ENCODE measurements at places on chromosomes 3 and 15.

- DNase-seq = no peak
These were observed 134.4 kb upstream of the ROBO1 start for GRCh38 chr3:79902151-79902550.

GRCh38 chr3:170038434-170039110 is 777 bp downstream of the GPR160 start:
- DNase-seq = no peak

DNA sequence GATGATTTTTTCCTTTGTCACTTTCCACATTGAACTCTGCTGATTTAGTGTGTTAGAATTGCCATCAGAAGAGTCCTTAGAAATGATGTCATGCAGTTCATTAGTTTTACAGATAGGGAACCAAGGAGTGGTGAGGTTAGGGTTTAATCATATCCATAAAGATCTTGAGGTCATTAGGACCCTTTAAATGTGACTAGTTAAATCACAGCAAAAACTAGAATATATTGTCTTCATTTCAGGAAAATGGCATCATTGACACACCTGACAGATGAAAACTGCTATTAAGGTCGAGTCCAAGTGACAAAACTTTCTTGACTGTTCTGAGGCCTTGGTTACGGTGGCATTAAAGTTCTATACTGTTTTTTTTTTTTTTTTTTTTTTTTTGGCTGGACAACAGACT is 50.5 kb downstream of the MBNL1 start:
- DNase-seq = no peak

DNA sequence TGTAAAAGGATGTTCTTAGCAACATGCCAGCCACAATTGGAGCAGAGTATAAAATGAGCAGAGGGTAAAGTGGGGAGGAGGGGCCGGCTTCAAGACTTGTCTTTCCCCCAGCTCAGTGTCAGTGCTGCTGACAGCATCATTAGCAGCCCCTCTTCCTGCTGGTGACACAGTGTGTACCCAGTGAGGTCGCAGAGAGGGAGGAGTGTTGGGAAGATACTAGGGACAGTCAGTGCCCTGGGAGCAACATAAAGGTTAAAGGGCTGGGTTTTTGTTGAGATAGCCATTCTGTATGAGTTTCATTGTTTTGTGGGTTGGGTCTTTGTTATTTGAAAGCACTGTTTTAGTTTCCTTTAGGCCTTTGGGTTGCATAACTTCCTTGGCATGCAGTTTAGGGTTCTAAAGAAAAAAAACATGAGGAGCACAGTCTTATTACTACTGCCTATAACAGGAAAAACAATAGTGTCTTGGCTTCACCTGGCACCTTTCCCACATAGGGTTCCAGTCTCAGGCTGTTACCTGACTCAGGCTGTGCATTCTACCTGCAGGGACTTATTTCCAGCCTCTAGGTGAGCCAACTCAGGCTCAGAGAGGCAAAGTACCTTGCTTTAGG is 94.1 kb upstream of the SKOR1 start:
- no peak for DNase-seq

DNA sequence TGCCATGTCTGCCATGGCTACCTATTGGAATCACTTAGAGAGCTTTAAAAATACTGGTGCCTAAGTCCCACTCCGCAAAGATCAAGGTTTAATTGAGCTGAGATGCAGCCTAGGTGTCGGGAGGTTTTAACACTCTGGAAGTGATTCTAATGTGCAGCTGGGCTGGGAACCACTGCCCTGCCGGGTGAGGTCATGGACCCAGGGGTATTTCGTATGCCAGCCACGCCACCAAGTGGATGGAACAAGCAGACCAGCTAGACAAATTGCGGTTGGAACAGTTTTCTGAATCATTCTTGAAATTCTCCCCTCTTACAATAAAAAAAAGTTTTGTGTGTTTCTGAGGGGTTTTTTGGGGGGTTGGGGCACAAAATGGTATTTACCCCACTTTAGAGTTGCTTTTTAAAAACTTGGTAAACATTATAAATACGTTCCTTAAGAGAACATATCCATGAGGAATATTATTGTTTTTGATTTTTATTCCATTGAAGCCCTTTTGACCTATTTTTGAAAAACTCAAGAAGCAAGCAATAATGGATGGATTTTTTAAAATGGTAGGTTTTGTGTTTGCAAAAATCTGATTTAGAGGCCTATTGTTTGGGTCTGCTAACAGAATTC is 66.2 kb upstream of the CSTA start:
- DNase-seq = peak; percentile 22

DNA sequence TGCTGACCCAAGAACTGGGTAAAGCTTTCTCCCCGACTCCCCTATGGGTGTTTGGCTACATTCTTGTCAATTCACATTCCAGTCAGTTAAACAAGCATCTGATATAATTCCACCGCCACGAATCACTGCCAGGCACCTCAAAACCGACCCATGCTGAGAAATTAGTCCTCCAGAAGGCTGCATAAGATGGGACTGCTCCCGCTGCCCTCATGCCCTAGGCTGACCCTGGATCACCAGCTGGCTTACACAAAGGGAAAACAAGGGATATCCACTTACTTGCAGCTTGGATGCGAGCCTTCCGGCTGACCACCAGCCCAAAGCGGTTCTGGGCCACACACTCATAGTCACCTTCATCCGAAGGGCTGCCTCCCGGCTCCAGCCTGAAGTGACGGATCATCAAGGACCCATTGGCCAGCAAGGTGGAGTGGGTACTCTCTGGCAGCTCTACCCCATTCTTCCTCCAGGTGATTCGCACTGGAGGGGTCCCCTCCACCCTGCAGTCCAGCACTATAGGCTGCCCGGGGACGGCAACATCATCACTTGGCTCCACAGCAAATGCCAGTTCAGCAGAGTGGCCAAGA is 2.9 kb downstream of the IGDCC3 start:
- DNase-seq = no peak

GRCh38 chr15:41487802-41488201 is 5.9 kb upstream of the ITPKA start:
- no peak for DNase-seq

DNA sequence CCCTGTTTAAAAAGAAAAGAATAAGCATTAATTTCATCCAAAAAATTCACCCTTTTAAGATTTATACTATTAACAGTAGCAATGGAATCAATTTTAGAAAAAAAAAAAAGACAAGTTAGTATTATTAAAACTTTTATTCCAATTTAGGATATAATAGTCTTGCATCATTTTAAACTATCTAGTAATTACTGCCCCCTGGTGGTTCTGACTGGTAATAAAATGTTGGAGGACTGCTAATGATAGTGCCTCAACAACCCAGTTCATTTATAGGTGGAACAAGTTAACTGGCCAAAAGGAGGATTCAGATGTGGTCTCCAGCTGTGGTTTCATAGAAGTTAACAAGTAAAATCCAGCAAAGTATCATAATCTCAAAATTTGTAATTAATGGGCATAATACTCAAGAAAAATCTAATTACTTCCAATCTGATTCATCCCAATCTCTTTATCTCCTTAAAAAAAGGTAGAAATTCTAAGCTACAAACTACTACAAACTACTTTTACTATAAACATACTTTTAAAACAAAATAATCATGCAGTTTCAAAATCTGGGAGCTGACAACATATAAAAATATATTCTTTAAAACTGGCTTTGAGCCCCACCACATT is 30.7 kb upstream of the WDR49 start:
- peak; percentile 18 for DNase-seq

- DNase-seq = no peak
These were observed 15.2 kb downstream of the MCM2 start for GRCh38 chr3:127613406-127613805.

DNA sequence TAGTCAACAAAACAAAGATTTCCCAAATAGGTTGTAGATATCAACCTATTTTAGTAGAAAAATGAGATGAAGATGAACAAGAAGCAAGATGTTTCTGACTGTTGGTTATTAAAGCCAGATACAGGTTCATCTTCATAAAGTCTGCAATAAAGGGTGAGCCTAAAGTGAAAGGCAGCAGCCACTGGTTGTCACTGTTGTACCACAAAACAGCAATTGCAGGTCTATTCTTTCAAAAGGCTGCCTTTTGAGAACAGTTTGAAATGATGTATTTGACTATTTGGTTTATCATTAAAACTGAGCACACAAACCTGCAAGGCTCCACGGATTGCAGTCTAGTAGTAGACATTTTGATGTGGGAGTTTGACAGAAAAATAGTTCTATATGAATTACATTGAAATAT is 543.4 kb downstream of the GBE1 start:
- no peak for DNase-seq

DNA sequence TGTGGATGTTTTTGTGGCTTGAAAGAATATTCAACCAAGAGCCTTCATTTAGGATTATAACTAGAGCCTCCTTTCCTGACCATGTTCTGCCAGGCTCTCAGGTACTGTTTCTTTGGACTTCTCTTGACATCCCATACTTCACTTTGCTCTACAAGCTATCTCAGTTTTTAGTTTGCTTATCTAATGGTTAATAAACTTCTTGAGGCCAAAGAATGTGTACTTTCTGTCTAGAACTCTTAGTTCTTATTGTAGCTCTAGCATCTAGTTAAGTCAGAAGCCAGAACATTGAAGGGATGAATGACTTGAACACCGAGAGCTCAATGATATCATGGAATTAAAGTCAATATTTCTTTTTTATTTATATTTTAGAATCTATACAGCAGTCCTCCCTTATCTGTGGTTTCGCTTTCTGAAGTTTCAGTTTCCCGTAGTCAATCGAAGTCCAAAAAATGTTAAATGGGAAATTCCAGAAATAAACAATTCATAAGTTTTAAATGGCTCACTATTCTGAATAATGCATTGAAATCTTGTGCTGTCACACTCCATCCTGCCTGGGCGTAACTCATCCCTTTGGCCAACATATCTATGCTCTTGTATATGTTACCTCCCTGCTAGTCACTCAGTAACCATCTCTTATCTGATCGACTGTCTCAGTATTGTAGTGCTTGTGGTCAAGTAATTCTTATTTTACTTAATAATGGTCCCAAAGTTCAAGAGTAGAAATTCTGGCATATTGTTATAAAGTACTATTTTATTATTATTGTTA is 368.6 kb upstream of the RBMS3 start:
- DNase-seq = no peak

DNA sequence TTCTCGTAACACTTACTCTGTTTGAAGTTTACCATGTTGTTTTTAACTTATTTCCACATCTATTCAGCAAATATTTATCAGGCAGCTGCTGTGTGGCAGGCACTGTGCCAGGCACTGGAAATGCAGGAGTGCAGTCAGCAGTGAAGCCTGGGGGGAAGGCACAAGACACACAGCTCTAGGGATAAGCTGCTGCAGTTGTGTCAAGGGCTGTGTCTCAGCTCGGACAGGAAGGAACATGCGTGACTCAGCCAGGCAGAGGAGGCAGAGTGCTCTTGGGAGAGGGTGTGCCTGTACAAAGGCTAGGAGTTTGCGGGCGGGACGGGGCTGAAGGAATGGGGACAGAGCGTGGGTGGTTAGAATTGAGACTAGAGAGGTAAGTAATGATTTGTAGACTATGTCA is 24.7 kb downstream of the LYSMD4 start:
- DNase-seq = peak; percentile 61

- no peak for DNase-seq
These were observed 108.9 kb upstream of the UBE2E1 start for GRCh38 chr3:23696842-23697241.

DNA sequence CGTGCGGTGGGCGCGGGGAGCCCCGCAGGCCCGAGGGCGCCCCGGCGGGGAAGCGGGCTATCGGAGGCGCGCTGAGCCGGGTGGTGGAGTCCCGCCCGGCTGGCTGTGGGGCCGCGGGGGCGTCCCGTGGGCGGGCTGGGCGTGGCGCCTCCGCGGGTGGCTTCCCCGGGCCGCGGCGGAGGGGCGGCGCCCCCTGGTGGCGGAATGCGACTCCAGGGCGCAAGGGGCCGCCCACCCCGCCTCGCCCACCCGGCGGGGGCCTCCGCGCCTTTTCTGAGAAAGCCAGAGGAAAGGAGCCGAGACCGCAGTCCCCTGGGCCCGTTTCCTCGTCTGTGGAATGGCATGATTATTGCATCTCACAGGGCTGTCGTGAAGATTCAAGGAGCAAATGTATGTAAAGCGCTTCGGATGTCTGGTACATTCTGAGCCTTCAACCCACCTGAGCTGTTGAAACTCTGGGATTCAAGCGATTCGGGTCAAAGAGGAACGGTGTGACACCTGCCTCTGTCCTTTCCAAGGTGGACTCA is 31.9 kb upstream of the RAB6B start:
- DNase-seq = no peak

DNA sequence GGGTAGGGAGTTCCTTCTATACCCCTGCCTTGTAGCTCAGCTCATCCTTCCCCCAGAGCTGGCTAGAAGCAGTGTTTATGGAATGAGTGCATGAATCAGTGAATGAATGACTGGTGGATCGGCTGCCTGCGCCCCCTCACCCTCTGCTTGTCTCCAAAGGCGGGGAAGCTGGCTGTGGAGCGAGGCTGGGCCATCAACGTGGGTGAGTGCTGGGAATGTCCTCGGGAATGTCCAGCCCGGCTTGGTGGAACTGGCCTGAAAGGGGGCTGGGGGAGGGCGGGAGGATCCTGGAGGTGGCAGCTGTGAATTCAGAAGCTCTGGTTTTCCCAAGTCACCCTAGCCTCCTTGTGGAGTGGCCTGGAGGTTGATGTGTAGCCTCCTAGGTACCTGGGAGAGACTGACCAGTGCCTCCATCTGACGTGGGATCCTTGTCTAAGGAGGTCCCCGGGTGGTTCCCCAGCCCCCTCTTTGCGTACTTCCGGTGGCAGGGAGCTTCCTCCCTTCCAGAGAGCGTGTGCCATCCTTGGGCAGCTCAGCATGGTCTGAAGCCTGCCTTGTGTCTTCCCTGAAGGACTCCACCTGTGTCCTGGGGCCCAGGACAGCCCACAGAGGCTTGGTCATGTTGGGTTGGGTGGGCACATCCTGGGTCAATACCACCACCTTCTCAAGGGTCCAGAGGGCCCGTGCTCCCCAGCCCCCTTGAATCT is 18.4 kb downstream of the HDAC11 start:
- no peak for DNase-seq

GRCh38 chr15:73240866-73241499 is 127.8 kb downstream of the HCN4 start:
- peak; percentile 70 for DNase-seq

GRCh38 chr3:73555076-73555475 is 69.7 kb downstream of the PDZRN3 start:
- DNase-seq = no peak

GRCh38 chr3:175093748-175094147 is 234.6 kb downstream of the NAALADL2 start:
- no peak for DNase-seq

- no peak for DNase-seq
These were observed 726.2 kb downstream of the ROBO1 start for GRCh38 chr3:79041621-79042020.

DNA sequence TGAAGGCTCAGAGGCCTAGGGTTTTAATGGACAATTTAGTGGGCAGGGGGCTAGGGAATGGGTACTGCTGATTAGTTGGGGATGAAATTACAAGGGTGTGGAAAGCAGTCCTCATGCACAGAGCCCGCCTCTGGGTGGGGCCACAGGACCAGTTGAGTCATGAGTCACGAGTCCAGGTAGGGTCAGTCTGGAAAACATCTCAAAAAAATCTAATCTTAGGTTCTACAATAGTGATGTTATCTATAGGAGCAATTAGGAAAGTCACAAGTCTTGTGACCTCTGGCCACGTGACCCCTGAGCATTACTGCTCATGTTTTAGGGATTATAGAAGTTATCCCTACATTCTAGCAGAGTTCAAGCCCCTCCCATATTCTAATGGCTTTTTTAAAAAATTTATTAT is 18.6 kb upstream of the IREB2 start:
- DNase-seq = no peak
